ENCODE measurements at places on chromosomes 7 and 10. TPM values are rescaled to one million over a fixed set of nuclear protein-coding genes. Genes with fewer than 3 reads are reported as not detected.

Gene ENTPD1
- 4.4 TPM for total RNA-seq

Gene PRTFDC1
- 11.1 TPM for total RNA-seq

Gene PNLIPRP2
- total RNA-seq: not detected

Gene LMOD2
- total RNA-seq: not detected

Gene HOXA6
- 1.8 TPM for total RNA-seq

Gene NPC1L1
- total RNA-seq: not detected

Gene CCDC3
- total RNA-seq: under 0.01 TPM

Gene TMUB1
- total RNA-seq: 17.0 TPM

Gene TAS2R3
- 0.33 TPM for total RNA-seq

Gene PRKCQ
- total RNA-seq: 0.22 TPM

Gene CYP2E1
- 0.26 TPM for total RNA-seq

Gene TLX1
- total RNA-seq: not detected

Gene GDF2
- total RNA-seq: not detected

Gene MLXIPL
- total RNA-seq: not detected

Gene HKDC1
- under 0.01 TPM for total RNA-seq

Gene TFEC
- 0.09 TPM for total RNA-seq

Gene ANKRD2
- 0.26 TPM for total RNA-seq

Gene GSTO2
- 1.0 TPM for total RNA-seq

Gene RASSF4
- total RNA-seq: 18.0 TPM

Gene SPOCK2
- 7.4 TPM for total RNA-seq

Gene CREB3L2
- total RNA-seq: 32.7 TPM

Gene EBLN1
- total RNA-seq: not detected

Gene STK31
- total RNA-seq: 0.17 TPM

Gene SLC16A12
- total RNA-seq: not detected

Gene PTN
- not detected for total RNA-seq

Gene LRRC27
- 8.6 TPM for total RNA-seq

Gene EN2
- under 0.01 TPM for total RNA-seq

Gene ADK
- total RNA-seq: 8.2 TPM

Gene TRIM73
- 2.0 TPM for total RNA-seq

Gene ZCWPW1
- total RNA-seq: 1.2 TPM

Gene CHCHD3
- 53.0 TPM for total RNA-seq

Gene EVX1
- not detected for total RNA-seq

Gene CLCN1
- not detected for total RNA-seq

Gene SPACDR
- 0.22 TPM for total RNA-seq

Gene TMEM26
- total RNA-seq: 0.09 TPM

Gene FXYD4
- not detected for total RNA-seq

Gene POU6F2
- total RNA-seq: not detected

Gene PDE1C
- total RNA-seq: 0.17 TPM

Gene AMZ1
- under 0.01 TPM for total RNA-seq

Gene ARHGEF35
- total RNA-seq: under 0.01 TPM

Gene PLEKHS1
- not detected for total RNA-seq

Gene CPA2
- total RNA-seq: not detected

Gene KLLN
- 0.17 TPM for total RNA-seq

Gene ZNF680
- total RNA-seq: 12.6 TPM

Gene SLC18A3
- not detected for total RNA-seq

Gene LIPN
- not detected for total RNA-seq

Gene FOXP2
- total RNA-seq: 4.0 TPM

Gene BUD31
- 82.6 TPM for total RNA-seq

Gene HTR5A
- not detected for total RNA-seq

Gene H2AZ2
- total RNA-seq: 202 TPM

Gene ELFN1
- 0.77 TPM for total RNA-seq

Gene DRGX
- total RNA-seq: not detected

Gene ASAH2
- 0.60 TPM for total RNA-seq

Gene UPK3BL2
- 0.60 TPM for total RNA-seq

Gene SLC26A5
- 2.3 TPM for total RNA-seq

Gene CAV2
- total RNA-seq: 88.0 TPM

Gene SORBS1
- total RNA-seq: 3.7 TPM

Gene OR13A1
- total RNA-seq: not detected

Gene GLI3
- under 0.01 TPM for total RNA-seq

Gene GNGT1
- total RNA-seq: not detected
